ENCODE measurements at places on chromosomes 1 and 21. TPM values are rescaled to one million over a fixed set of nuclear protein-coding genes. Genes with fewer than 3 reads are reported as not detected.

Gene MIXL1
- total RNA-seq: not detected

Gene CCSAP
- total RNA-seq: 10.4 TPM

Gene NUDC
- 80.5 TPM for total RNA-seq

Gene DIO1
- total RNA-seq: not detected

Gene ZNF648
- total RNA-seq: not detected

All from foreskin keratinocyte (primary cell).